NCI-H510A (cell line): ENCODE measurements at places on chromosomes 3 and 15.

DNA sequence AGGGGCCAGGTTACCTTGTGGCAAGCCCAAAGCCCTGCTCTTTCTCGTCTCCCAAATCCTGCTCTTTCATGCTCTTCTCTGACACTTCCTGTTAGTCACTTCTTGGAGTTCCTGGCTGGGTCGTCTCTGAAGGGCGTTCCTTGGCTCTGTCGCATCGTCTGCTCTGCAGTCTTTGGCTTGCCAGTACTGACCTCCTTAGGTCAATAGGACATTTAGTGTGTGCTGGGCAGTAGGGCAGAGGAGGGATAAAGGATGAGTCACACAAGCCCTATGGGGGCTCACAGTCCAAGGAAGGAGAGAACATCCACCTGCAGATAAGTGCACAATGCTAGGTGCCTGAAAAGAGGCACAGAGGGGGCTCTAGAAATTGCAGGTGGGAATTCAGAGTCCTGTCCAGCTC is 87.5 kb downstream of the FAM43A start:
- no peak for DNase-seq

GRCh38 chr3:21331857-21332256 is 419.2 kb downstream of the ZNF385D start:
- DNase-seq = no peak

DNA sequence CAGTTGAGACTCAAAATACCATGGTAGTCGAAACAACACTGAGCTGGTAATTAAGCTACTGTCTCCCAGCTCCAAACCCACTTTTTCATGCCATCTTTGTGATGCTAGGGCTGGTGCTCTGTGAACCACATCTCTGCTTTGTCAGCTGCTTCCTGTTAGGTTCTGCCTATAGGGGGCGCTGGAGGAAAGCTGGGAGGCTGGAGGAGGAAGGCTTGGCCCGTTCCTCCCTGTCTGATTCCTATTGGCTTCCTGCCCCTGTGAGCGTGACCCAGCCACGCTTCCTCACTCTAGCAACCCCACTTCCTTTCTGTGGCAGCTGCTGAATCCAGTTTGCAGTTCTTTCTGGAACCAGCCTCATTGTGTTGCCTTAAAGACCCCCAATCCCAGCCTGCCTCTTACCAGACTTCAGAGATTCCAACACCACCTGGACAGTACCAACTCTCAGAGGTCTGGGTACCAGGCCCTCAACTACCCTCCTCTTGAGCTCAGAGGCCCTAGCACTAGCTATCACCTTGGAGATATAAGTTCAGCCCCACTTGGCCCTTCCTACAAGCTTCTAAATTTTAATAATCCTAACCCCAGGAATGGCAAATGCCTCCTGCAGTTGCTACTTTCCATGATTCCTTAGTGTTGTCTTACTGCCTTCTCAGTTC is 120.9 kb downstream of the ERC2 start:
- no peak for DNase-seq

DNA sequence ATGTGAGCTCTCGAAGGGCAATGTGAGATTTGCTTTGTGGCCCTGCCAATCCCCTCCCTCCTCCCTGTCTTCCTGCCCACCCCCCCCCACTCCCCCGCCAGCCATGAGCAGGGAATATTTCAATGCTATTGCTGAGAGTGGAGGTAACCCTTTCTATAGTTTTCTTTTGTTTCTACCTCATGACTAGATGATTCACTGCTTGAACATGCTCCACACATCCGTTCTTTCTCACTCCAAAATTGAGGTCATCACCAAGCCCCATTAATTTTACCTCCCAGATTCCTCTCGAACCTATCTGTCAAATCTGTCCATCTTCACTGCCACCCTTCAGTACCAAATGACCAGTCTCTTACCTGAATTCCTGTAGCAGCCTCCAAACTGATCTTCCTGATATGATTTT is 12.2 kb downstream of the ZNF774 start:
- no peak for DNase-seq

GRCh38 chr3:151037746-151038477 is 47.6 kb upstream of the MED12L start:
- DNase-seq = no peak

DNA sequence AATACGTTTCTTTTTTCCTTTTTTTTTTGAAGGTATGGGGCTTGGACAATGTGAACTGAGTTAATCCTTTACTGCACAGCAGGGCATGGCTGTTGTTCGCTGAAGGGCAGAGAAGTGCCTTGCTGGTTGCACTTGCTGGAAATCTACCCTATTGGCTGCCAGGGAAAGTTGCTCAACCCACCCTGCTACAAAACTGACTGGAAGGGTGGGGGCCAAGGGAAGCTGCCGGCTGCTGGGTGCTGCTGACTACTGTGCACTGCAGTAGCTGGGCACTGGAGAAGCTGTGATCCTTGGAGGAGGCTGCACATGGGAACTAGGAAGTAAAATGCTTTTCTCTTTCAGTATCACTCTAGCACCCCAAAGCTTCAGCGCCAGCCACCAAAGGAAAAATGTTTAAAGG is 70.5 kb downstream of the ETV5 start:
- no peak for DNase-seq

GRCh38 chr15:85588677-85589076 is 206.0 kb downstream of the KLHL25 start:
- no peak for DNase-seq

GRCh38 chr3:3351226-3351625 is 171.7 kb upstream of the CRBN start:
- no peak for DNase-seq

GRCh38 chr3:175913286-175913685 is 1054.2 kb downstream of the NAALADL2 start:
- DNase-seq = no peak

GRCh38 chr3:185739264-185739701 is 85.6 kb downstream of the IGF2BP2 start:
- no peak for DNase-seq

- no peak for DNase-seq
These were observed 17.7 kb downstream of the STAG1 start for GRCh38 chr3:136734382-136735070.

GRCh38 chr3:101066711-101067129 is 73.5 kb upstream of the ABI3BP start:
- no peak for DNase-seq

- no peak for DNase-seq
These were observed 305.3 kb downstream of the SATB1 start for GRCh38 chr3:18119866-18120265.

- DNase-seq = no peak
These were observed 1004.9 kb downstream of the FHIT start for GRCh38 chr3:60246361-60246760.

GRCh38 chr15:73887481-73887880 is 14.1 kb downstream of the TBC1D21 start:
- DNase-seq = no peak

- no peak for DNase-seq
These were observed 65.5 kb upstream of the DCBLD2 start for GRCh38 chr3:98966862-98967546.

- peak; percentile 78 for DNase-seq
These were observed 98.2 kb downstream of the ANXA2 start for GRCh38 chr15:60299452-60300047.

- no peak for DNase-seq
These were observed 672 bp upstream of the KY start for GRCh38 chr3:134651347-134652041.

DNA sequence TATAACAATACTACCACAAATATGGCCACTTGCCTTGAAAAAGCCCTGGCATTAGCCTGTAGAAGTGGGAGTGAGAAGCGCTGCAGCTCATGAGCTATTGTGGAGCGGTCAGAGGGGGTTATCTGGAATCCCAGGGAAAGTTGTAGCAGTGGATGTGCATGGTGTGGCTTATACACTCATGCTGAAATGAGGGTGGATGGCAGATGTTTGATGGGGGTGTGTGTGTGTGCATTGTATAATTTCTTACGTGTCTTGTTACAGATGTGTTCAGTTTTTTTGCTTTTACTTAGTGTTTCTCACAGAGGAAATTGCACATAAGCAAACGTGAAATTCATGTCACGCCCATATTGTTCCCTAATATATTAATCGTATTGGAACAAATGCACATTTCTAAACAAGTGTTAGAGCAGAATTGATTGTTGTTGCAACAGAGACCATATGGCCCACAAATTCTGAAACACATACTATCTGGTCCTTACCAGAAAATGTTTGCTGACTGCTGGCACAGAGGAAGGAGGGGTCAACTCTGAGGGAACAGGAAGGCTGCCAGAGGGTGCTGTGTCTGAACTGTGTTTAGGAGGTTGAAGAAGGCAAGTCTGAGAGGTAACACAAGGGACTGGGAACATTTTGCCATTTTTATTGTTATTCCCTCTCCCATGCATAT is 200.0 kb upstream of the CFAP20DC start:
- no peak for DNase-seq

DNA sequence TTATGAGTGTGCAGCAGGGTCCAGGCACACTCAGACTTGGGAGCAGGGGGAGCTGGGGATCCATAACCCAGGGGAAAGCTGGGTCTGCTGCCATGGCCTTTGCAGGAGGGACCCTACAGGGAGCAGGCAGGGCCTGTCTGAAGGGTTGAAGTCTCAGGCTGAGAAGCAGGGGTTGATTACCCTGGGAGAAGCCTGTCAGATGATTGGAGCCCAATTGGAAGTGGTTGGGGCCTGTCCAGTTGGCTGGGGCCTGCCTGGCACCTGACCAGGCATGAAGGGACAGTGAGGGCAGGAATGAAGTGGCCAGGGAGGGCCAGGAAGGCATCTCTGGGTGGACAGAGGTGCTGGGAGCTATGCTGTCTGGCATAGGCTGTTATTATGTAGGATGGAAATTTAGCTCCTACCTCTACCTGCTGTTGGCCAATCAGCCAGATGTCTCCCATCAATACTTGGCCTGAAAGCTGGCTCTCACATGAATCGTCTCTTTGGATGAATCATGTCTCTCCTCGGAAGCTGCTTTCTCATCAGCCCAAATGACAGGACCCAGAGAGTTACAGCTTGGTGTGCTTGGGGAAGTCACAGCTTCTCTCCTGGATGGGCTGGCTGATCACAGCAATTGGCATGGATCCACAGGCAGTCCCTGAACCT is 27.4 kb upstream of the SLCO2A1 start:
- no peak for DNase-seq

DNA sequence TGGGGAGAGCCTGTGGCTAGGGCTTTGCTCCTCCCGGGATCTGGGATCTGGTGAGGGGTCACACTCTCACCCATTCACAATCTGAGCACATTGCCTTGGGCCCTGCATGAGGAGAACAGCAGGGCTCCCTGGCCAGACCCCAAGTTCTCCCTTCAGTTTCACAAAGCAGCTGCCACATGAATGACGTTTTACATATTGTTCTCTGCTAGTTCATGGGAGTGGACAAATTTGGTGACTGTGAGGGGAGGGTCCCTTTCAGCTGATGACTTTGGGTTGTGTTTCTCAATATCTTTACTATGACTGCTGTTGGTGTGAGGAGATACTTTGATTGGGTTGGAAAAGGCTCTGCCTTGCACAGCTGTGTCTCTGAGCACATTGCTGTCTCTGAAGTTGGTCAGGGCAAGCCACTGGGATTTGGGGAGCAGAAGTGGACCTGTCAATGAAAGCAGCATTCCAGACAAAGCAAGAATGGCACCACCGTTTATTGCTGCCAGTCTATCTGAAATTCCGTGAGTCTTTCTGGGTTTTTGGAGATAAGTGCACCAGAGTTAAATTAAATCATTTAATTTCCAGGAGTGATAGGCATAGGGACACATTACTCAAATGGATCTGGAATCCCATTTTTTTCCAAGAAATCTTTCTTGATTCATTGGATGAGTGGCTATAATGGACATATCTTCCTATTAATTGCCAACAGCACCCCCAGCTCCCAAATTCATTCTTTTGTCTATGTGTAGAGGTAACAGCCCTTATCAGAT is 10.3 kb downstream of the TIMP4 start:
- no peak for DNase-seq

GRCh38 chr15:69760890-69761568 is 308.4 kb downstream of the RPLP1 start:
- no peak for DNase-seq

GRCh38 chr15:48800811-48801455 is 9.9 kb downstream of the CEP152 start:
- DNase-seq = no peak

- no peak for DNase-seq
These were observed 64.2 kb downstream of the LIPC start for GRCh38 chr15:58495891-58496408.

- DNase-seq = no peak
These were observed 105.0 kb upstream of the GAP43 start for GRCh38 chr3:115518100-115518852.

- DNase-seq = no peak
These were observed 60.3 kb downstream of the TGFBR2 start for GRCh38 chr3:30666572-30667279.

DNA sequence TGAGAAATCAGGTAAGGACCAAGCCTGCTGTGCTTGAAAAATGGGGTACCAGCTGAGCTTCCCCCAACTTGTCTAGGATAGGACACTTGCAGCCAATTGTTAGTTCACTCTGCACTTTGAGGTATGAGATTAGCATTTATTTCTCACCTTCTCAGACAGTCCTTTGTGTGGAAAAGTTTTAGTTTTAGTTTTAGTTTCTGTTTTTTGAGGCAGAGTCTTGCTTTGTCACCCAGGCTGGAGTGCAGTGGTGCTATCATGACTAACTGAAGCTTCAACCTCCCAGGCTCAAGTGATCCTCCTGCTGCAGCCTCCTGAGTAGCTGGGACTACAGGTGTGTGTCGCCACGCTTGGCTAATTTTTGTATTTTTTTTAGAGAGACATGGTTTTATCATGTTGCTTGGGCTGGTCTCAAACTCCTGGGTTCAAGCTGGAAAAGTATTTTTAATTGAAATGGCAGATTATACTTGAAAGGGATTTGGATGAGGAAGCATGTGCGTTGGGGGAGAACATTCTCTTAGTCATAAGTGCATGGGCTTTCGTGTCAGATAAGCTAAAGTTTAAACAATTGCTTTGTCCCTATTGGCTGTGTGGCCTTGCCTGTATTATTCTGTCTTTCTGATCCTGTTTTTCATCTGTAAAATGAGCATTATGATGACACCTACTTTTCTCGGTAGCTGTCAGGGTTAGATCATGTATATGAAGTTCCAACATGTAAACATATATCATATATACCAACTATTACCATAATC is 25.2 kb upstream of the CCK start:
- no peak for DNase-seq

- DNase-seq = no peak
These were observed 25.7 kb downstream of the ZNF35 start for GRCh38 chr3:44674211-44674610.

GRCh38 chr3:112730210-112730609 is 89.3 kb upstream of the CCDC80 start:
- DNase-seq = no peak

GRCh38 chr3:195568630-195569029 is 15.1 kb downstream of the APOD start:
- no peak for DNase-seq

DNA sequence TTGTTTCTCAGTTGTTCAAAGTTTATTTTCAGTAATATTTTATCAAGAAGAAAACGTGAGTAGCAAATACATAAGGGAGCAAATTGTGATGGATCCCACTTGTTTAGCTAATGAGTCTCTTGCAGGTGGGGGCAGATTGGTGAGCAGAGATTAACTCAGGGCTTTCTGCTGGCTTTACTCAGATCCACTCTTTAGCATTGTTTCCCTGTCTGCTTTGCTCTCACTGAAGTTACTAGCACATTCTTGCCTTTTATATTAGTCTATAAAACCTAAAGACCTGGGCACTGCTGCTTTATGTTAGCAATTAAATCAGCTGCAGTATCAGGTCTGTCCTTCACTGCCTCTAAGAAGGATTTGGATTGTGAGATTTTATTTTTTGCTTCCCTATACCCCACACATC is 71.5 kb downstream of the STAC start:
- no peak for DNase-seq
